ENCODE measurements at places on chromosomes 3 and 15.

DNA sequence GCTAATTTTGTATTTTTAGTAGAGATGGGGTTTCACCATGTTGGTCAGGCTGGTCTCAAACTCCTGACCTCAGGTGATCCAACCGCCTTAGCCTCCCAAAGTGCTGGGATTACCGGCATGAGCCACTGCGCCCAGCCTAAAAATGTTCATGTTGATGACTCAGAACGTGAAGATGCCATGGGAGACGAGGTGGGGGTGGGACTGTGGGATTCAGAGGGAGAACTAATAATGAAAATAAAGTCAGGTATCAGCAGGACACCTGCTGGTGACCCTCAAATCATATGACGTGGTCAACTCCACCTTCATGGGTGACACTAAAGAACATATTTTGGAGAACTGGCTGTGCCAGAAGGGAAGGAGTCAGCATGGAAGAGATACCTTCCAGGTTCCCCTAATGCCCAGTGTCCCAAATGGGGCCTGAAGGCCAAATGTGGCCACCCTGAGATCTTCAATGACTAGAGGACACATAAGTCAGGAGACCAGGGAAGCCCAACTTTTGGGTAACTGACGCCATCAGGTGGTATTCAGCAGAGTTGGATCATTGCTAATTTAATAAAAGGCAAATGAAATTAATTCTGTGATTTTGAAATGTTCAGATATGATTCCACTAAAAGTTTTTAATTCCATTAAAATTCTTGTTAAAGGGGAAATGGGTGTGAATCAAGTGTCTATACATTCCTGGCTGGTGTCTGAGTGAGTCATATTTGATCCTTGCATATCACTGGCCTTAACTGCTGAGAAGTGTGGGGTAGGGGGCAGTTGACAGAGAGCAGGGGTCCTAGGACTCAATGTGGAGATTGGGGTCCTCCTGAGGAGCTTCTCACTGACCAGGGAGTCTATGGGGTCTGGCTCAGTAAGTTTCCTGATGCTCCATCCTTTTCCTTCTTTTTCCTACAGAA is 88.6 kb upstream of the GSK3B start:
- no peak for DNase-seq

GRCh38 chr15:37788767-37789396 is 145.6 kb upstream of the TMCO5A start:
- DNase-seq: no peak

- DNase-seq: no peak
Measured at GRCh38 chr3:10817506-10817905, 1.5 kb downstream of the SLC6A11 start.

DNA sequence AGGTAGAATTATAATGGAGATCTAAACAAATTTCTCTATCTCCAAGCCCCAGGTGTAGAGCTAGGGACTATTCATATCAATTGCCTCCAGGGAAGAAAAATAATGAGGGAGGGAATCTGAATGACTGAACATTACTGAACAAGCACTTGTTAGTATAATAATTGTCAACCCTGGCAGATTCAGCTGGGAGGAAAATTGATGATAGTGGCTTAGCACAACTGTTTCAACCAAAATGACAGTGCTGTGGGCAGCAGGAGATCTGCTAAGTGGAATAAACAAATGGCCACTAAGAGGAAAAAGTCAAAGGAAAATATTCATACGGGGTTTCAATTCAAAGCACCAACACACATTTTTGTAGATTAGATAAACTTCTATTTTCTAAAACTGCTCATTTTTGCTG is 294.9 kb upstream of the ZNF385D start:
- no peak for DNase-seq

DNA sequence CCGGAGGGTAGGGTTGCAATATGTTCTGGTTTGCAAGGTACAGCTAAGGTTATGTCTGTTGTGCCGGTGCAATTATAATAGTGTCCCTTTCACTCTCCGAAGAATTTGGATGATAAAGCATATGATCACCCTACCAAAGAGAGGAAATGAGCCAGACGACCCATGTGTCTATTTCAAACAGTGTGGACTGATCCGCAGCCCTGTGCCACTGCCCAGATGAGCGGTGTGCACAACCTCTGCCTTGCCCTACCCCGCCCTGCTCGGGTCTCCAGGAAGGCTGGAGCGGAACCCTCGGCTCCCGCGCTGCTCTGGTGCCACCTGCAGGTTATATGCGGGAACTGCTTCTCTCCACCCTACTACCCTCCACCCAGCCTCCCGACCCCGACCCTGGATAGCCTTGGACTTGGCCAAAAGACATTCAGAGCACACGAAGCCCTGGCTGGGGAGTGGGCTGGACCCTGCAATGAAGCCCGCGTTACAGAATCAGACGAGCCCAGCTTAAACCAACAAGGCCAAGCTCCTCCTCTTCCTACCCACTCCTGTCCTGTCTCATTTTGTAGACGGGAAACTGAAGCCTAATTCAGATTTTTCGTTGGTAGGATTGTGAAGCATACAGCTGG is 68.4 kb upstream of the CHRNB4 start:
- DNase-seq: peak; percentile 61

DNA sequence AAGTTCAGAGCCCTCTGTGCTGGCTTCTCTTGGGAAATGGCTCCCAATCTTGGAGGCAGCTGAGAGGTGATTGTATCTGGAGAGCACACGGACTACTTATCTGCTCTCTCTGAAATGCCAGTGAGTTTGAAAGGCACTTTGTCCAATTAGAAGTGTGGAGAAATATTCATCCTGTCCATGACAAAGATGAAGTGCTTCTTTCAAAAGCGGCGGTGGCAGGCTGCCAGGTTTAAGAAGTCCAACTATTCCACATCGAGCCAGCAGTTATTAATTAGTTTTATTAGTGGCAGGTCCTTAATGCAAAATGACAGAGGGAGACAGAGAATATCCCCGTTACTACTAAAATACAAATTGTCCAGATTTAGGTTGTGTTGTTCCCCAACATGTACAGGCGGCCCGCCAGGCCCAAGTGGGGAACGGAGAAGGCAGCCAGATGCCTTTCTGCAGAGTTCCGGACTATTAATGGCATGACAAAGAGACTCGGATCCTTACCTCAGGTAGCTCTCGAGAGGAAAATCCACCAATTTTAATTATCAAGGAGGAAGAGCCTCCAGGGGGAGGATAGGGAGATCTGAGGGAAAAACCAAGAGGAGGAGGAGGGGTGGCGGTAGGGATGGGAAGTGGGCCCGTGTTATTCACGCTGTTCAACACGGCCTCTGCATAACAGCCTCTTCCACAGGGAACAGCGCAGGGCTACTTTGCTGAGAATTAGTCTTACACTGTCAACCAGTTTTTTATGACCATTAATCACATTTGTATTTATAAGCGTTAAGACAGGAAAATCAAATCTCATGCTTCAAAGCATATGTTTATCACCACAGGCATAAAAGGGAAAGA is 42.0 kb downstream of the RORA start:
- DNase-seq: no peak

- DNase-seq: no peak
Measured at GRCh38 chr3:38255627-38256026, 10.0 kb upstream of the SLC22A13 start.

DNA sequence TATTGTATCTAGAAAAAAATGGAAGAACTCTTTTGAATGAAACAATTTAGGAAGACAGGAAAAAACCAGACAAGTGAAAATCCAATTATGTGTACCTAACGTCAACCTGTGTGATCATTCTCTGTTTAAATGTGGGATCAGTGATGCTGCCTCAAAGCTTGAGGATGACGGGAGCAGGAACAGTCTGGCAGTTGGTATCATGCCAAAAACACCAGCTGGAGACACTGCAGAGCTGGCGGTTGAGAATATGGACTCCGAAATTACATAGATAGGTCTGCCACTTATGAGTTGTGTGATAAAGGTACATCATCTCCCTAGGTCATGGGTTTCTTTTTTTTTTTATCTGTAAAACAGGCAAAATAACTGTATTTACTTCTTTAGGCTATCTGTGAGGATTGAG is 480.5 kb downstream of the CNTN4 start:
- DNase-seq: no peak

- DNase-seq: no peak
Measured at GRCh38 chr3:15207836-15208504, 1.9 kb downstream of the CAPN7 start.

DNA sequence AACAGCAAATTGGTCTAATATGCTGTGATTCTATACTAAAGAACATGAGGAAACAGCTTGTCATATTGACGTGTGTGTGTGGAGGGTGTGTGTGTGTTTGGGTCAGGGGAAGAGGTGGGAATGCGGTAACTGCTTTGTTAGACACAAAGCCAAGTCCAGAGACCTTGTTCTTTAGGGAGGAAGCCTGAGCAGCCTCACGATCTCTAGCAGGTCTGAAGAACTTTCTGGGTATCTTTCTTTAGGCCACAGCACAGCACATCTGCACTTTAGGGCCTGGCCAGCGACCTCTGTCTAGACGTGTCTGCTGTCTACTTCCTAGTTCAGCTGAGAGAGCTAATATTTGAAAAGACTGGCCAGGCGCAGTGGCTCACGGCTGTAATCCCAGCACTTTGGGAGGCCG is 220.0 kb upstream of the TPRG1 start:
- DNase-seq: no peak

- peak; percentile 26 for DNase-seq
Measured at GRCh38 chr3:127443581-127444375, 146.8 kb downstream of the TPRA1 start.

- no peak for DNase-seq
Measured at GRCh38 chr3:138043266-138044029, 33.5 kb downstream of the CLDN18 start.

Data from activated naive CD4-positive, alpha-beta T cell treated with anti-CD3 and anti-CD28 coated beads, Interleukin-2, amount 50 U/mL, for 72 hours (primary cell).